ENCODE measurements at places on chromosomes 7 and 10. TPM values are rescaled to one million over a fixed set of nuclear protein-coding genes. Genes with fewer than 3 reads are reported as not detected.

The ADRB1 gene
- 0.07 TPM for total RNA-seq

The NEURL1 gene
- not detected for total RNA-seq

The MUC12 gene
- total RNA-seq: not detected

The PIP gene
- total RNA-seq: not detected

The ASIC3 gene
- 2.2 TPM for total RNA-seq

The EPO gene
- total RNA-seq: not detected

The GIMAP6 gene
- not detected for total RNA-seq

The PNLIPRP3 gene
- total RNA-seq: not detected

The LCOR gene
- total RNA-seq: 29.4 TPM

- no peaks in the 10 kb centered on the region for H3K27me3 ChIP-seq
- H3K27ac ChIP-seq: peak overlapping the region; percentile 93
- H3K4me1 ChIP-seq: peaks cover 33% of the 10 kb centered on the region
- DNase-seq: no peak
Measured at GRCh38 chr10:70232155-70232858, 922 bp downstream of the PPA1 start.

GRCh38 chr7:142870566-142871259 lies 14.8 kb downstream of the TRPV6 start:
- H3K36me3 ChIP-seq: no peaks in the 10 kb centered on the region
- no peak overlapping the region for H3K27ac ChIP-seq
- DNase-seq: peak; percentile 76
- no peaks in the 10 kb centered on the region for H3K4me1 ChIP-seq
- H3K27me3 ChIP-seq: peaks cover 5% of the 10 kb centered on the region

DNA sequence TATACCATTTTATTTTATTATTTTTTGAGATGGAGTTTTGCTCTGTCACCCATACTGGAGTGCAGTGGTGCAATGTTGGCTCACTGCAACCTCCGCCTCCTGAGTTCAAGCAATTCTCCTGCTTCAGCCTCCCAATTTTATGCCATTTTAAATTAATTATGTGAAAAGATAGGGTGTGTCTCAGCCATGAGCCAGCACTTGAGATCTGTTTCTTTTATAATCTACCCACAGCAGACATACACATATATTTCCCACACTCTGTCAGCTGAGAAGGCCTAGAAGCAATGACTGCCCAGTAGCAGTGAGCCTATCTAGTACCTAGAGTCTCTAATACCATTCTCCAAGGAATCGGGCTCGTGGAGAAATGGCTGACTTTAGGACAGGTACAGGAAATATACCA lies 70.5 kb downstream of the ADAM12 start:
- H3K27me3 ChIP-seq: no peaks in the 10 kb centered on the region
- H3K4me1 ChIP-seq: peaks cover 33% of the 10 kb centered on the region
- no peak for DNase-seq
- peaks cover 7% of the 10 kb centered on the region for H3K36me3 ChIP-seq
- no peak overlapping the region for H3K4me3 ChIP-seq

DNA sequence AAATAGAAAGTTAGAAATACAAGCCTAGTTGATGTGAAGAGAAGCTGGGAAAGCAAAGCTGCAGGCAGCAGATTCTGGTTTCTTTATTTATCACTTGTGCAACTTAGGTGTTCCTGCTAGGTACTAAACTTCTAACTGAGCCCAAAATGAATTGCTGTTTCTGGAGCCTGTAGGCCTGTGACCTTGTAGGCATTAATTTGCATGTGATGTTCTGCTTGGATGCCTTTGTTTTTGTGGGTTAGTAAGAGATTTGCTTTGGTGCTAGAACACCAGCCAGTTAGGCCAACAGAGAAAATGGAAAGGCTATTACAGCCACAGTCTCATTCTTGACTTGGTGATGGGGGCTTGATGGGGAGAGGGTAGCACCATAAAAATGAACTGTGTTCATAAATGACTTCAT lies 370.7 kb downstream of the PPP1R3A start:
- no peaks in the 10 kb centered on the region for H3K4me1 ChIP-seq
- no peaks in the 10 kb centered on the region for H3K36me3 ChIP-seq
- H3K27me3 ChIP-seq: peaks cover 2% of the 10 kb centered on the region
- H3K4me3 ChIP-seq: no peak overlapping the region

DNA sequence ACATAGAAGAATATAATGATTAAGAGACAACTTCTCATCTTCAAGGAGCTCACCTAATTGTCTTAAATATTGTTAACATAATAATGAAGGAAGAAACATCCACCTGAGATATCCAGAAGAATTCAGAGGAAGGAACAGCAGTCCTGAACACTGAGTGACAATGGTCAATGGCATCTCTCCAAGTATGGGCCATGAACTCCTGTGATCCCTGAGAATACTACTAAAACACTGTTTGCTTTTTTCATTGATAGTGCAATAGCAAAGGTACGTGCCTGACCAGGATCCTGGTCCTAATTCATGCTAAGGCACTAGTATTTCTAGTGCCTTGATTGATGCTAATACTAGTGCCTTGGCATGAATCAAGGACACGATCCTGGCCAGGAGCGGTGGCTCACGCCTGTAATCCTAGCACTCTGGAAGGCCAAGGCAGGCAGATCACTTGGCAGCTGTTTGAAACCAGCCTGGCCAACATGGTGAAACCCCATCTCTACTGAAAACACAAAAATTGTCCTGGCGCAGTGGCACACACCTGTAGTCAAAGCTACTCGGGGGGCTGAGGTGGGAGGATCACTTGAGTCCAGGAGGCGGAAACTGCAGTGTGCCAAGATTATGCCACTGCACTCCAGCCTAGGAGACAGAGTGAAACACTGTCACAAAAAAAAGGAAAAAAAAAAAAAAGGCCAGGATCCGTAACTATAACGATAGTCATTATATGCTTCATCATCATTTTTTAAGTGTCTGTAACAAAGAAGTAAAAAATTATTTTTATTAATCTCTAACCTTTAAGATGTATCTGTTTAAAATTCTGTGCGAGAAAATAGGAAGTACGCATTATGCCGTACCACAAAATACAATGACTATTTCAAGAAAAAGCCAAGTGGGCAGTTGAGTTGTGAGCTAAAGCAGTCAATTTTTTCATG lies 49.1 kb downstream of the SRPK2 start:
- DNase-seq: no peak
- no peak overlapping the region for H3K4me3 ChIP-seq
- no peaks in the 10 kb centered on the region for H3K27me3 ChIP-seq
- H3K27ac ChIP-seq: peak overlapping the region; percentile 8

- H3K36me3 ChIP-seq: peaks cover 3% of the 10 kb centered on the region
- H3K27ac ChIP-seq: no peak overlapping the region
- no peaks in the 10 kb centered on the region for H3K27me3 ChIP-seq
- peaks cover 7% of the 10 kb centered on the region for H3K4me1 ChIP-seq
Measured at GRCh38 chr7:137626469-137627067, 220.2 kb downstream of the DGKI start.

DNA sequence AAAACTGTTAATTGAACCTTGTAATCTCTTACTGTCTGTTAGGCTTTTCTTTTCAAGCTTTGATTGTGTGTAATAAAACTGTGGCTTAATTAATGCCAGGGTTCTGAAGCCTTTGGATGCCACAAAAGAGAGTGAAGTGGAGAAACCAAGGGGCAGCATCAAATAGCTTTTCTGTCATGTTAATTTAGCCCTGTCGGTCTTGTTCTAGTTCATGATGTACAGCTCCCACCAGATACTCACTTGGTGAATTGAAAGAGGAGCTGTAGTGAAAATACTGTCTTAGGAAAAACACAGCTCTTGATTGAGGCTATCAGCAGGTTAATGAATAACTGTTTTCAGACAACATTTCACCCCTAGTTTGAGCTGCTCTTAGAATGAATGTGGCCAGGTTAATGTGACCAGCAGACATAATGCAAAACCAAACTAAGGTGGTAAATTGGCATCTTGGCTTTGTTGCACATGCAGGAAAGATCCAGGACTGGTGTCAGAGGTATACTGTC lies 94.2 kb downstream of the POLL start:
- H3K4me3 ChIP-seq: no peak overlapping the region
- peaks cover 8% of the 10 kb centered on the region for H3K4me1 ChIP-seq
- H3K27me3 ChIP-seq: no peaks in the 10 kb centered on the region
- no peak overlapping the region for H3K27ac ChIP-seq
- H3K36me3 ChIP-seq: no peaks in the 10 kb centered on the region

DNA sequence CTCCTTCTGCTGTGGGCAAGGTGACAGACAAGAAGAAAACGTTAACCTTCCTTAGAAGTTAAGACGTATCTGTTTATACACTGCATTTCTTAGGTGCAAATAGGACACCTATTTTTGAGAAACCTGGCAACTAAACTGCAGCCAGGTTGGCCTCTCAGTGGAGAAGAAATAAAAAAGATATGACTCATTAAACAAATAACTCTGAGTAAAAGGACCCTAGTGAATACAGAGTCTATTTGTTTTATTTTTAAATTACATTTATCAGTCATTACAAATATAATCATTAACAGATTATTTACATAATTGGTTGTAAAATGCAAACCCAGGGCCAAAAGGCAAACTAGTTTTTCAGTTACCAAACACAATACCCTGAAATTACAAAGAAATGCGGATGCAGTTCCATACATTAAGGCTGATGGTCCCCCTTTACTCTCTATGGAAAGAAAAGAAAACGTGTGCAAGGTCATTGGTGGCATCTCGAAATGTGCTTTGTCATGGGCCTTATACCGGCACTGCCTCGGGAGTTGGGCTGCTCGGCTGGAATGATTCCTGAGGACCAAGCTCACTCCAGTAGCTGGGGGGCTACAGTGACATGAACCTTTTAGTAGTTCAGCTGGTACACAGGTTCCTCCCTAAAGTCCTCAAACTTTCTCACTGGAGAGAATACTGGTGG lies 38.4 kb downstream of the ADRB1 start:
- no peak for DNase-seq
- no peaks in the 10 kb centered on the region for H3K36me3 ChIP-seq
- H3K4me1 ChIP-seq: no peaks in the 10 kb centered on the region
- no peak overlapping the region for H3K4me3 ChIP-seq
- H3K27ac ChIP-seq: no peak overlapping the region
- H3K27me3 ChIP-seq: no peaks in the 10 kb centered on the region

- DNase-seq: no peak
- H3K27me3 ChIP-seq: no peaks in the 10 kb centered on the region
- no peak overlapping the region for H3K27ac ChIP-seq
- H3K4me3 ChIP-seq: no peak overlapping the region
- H3K36me3 ChIP-seq: no peaks in the 10 kb centered on the region
Measured at GRCh38 chr7:37342688-37343471, 105.8 kb downstream of the ELMO1 start.

GRCh38 chr10:44195112-44196007 lies 189.5 kb downstream of the CXCL12 start:
- H3K36me3 ChIP-seq: no peaks in the 10 kb centered on the region
- peaks cover 6% of the 10 kb centered on the region for H3K27me3 ChIP-seq
- peak overlapping the region; percentile 88 for H3K27ac ChIP-seq
- H3K4me3 ChIP-seq: no peak overlapping the region
- no peak for DNase-seq

- H3K4me3 ChIP-seq: no peak overlapping the region
- H3K27ac ChIP-seq: no peak overlapping the region
- H3K4me1 ChIP-seq: peaks cover 4% of the 10 kb centered on the region
- peaks cover 44% of the 10 kb centered on the region for H3K36me3 ChIP-seq
- no peaks in the 10 kb centered on the region for H3K27me3 ChIP-seq
Measured at GRCh38 chr10:99758211-99758891, 24.1 kb upstream of the ABCC2 start.

DNA sequence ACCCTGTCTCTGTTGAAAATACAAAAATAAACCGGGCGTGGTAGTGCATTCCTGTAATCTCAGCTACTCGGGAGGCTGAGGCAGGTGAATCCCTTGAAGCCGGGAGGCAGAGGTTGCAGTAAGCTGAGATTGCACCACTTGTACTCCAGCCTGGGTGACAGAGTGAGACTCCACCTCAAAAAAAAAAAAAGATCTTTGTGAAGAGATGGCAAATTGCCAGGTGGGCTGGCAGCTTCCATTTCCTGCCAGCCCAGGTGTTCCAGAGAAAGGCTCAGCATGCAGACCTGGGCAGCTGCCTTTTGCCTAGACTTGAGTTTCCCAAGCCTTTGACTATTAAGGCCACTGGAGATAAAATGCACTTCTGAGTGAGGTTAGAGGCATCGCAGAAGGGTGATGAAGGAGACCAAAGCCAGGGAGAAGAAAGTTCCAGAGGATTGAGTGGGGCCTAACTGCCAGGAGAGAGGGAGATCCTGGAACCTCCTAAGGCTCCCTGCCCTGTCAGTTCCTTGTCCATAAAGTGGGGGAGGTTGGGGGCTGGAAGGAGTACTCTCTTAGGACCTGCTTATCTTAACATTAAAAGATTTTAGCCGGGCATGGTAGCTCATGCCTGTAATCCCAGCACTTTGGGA lies 10.0 kb upstream of the DDIT4 start:
- H3K36me3 ChIP-seq: no peaks in the 10 kb centered on the region
- DNase-seq: no peak
- peaks cover 37% of the 10 kb centered on the region for H3K4me1 ChIP-seq
- peak overlapping the region; percentile 3 for H3K27ac ChIP-seq
- H3K4me3 ChIP-seq: no peak overlapping the region

GRCh38 chr10:51010977-51011376 lies 63.3 kb upstream of the PRKG1 start:
- no peak for DNase-seq
- no peak overlapping the region for H3K27ac ChIP-seq
- no peaks in the 10 kb centered on the region for H3K36me3 ChIP-seq
- H3K4me3 ChIP-seq: no peak overlapping the region

GRCh38 chr7:40659231-40659630 lies 524.4 kb downstream of the SUGCT start:
- H3K27me3 ChIP-seq: no peaks in the 10 kb centered on the region
- DNase-seq: no peak
- no peak overlapping the region for H3K4me3 ChIP-seq
- H3K4me1 ChIP-seq: peaks cover 24% of the 10 kb centered on the region
- H3K36me3 ChIP-seq: peaks cover 1% of the 10 kb centered on the region

- H3K4me3 ChIP-seq: no peak overlapping the region
- H3K36me3 ChIP-seq: peaks cover 2% of the 10 kb centered on the region
- no peaks in the 10 kb centered on the region for H3K27me3 ChIP-seq
- no peak overlapping the region for H3K27ac ChIP-seq
- peak; percentile 44 for DNase-seq
- H3K4me1 ChIP-seq: peaks cover 9% of the 10 kb centered on the region
Measured at GRCh38 chr10:132305654-132306342, 2.0 kb downstream of the STK32C start.

- no peak overlapping the region for H3K27ac ChIP-seq
- peaks cover 12% of the 10 kb centered on the region for H3K4me1 ChIP-seq
- no peaks in the 10 kb centered on the region for H3K36me3 ChIP-seq
Measured at GRCh38 chr7:139994356-139994755, 68.4 kb downstream of the PARP12 start.

DNA sequence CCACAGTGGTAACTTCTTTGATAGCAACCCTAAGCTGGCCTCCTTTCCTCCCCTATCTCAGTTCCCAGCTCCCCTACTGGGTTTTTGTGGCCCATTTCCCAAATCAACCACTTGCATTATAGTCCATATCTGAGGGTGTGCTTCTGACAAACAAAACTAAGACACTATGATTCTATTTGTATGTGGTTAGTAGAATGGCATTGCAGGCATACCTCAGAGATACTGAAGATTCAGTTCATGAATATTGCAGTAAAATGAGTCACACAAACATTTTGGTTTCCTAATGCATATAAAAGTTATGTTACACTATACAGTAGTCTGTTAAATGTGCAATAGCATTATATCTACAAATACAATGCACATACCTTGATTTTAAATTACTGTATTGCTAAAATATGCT lies 15.4 kb upstream of the TMEM243 start:
- H3K27ac ChIP-seq: no peak overlapping the region
- H3K27me3 ChIP-seq: peaks cover 16% of the 10 kb centered on the region
- peaks cover 3% of the 10 kb centered on the region for H3K4me1 ChIP-seq
- peaks cover 2% of the 10 kb centered on the region for H3K36me3 ChIP-seq

GRCh38 chr7:93432130-93432529 lies 142.4 kb downstream of the CALCR start:
- H3K27ac ChIP-seq: no peak overlapping the region
- peaks cover 10% of the 10 kb centered on the region for H3K27me3 ChIP-seq
- H3K4me3 ChIP-seq: no peak overlapping the region
- H3K4me1 ChIP-seq: no peaks in the 10 kb centered on the region

Data from chondrocyte (in vitro differentiated cells).